Fibroblast of lung (primary cell): ENCODE measurements at places on chromosomes 2 and 18.

- H3K27me3 ChIP-seq, result no peaks in the 10 kb centered on the region
- H3K4me3 ChIP-seq, result no peak overlapping the region
- DNase-seq, result no peak
- no peaks in the 10 kb centered on the region for H3K4me1 ChIP-seq
- H3K27ac ChIP-seq, result no peak overlapping the region
Observed at GRCh38 chr2:20205915-20206524, 18.9 kb downstream of the SDC1 start.

DNA sequence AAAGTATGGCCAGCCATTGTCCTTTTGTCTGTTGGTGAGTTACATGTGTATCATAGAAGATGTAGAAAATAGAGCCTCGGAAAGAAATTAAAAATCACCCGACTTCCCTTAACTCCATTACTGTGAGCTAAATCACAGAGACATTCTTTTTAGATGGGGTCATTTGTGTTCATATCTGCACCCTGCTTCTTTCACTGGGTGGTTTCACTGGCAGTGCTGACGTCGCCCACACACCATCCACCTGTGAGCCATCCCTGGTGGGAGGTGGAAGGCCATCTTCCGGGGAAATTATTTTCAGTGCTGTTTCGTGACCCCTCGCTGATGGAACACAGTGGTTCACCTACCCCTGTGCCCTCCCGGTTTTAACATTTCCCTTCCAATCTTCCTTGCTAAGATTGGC, 21.2 kb downstream of the SH3BP4 start:
- DNase-seq, result peak; percentile 80
- peaks cover 15% of the 10 kb centered on the region for H3K4me1 ChIP-seq
- no peak overlapping the region for H3K4me3 ChIP-seq
- peaks cover 16% of the 10 kb centered on the region for H3K36me3 ChIP-seq
- no peak overlapping the region for H3K27ac ChIP-seq
- H3K27me3 ChIP-seq, result no peaks in the 10 kb centered on the region

- no peak overlapping the region for H3K27ac ChIP-seq
- no peaks in the 10 kb centered on the region for H3K36me3 ChIP-seq
- H3K4me1 ChIP-seq, result no peaks in the 10 kb centered on the region
- no peaks in the 10 kb centered on the region for H3K27me3 ChIP-seq
- DNase-seq, result peak; percentile 74
- no peak overlapping the region for H3K4me3 ChIP-seq
Observed at GRCh38 chr2:19474128-19474527, 115.7 kb upstream of the OSR1 start.

- H3K4me3 ChIP-seq, result no peak overlapping the region
- no peaks in the 10 kb centered on the region for H3K36me3 ChIP-seq
- H3K27me3 ChIP-seq, result no peaks in the 10 kb centered on the region
- H3K4me1 ChIP-seq, result no peaks in the 10 kb centered on the region
Observed at GRCh38 chr2:29329899-29330298, 214.7 kb downstream of the CLIP4 start.

- H3K4me1 ChIP-seq, result no peaks in the 10 kb centered on the region
- DNase-seq, result no peak
- no peaks in the 10 kb centered on the region for H3K36me3 ChIP-seq
- no peak overlapping the region for H3K4me3 ChIP-seq
- no peaks in the 10 kb centered on the region for H3K27me3 ChIP-seq
- H3K27ac ChIP-seq, result no peak overlapping the region
Observed at GRCh38 chr2:181367906-181368435, 89.2 kb upstream of the ITGA4 start.

DNA sequence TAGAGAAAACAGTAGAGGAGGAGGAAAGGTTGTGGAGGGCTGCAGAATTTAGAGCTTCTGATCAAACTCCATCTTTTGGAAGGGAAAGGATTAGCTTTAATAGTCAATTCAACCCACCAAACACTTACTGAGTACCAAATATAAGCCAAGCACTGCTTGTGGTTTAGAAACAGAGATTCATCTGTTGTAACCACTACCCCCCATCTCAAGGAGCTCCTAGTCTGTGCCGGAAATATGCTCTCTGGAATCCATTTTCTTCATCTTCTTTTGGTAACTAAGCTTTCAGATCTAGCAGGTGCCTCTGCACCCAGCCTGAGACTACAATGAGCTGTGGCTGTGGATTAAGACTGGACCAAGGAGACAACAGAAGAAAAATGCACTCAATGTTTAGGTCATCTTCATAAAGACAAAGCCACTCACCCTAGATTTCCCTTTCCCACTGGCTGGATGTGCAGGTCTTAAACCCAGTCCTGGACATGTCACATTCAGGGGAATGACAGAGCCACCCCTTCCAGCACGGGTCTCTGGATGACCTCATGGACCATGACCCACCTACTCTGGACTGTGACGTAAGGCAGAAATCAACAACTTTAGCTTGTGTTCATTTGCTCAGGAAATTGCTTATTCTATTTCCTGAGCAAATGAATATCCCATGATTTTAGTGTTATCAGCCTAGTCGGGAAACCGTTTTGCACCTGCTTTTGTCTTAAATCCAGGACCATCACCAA, 52.9 kb downstream of the EPB41L3 start:
- no peak for DNase-seq
- H3K4me3 ChIP-seq, result no peak overlapping the region
- H3K27ac ChIP-seq, result no peak overlapping the region
- H3K4me1 ChIP-seq, result no peaks in the 10 kb centered on the region
- no peaks in the 10 kb centered on the region for H3K27me3 ChIP-seq
- no peaks in the 10 kb centered on the region for H3K36me3 ChIP-seq

DNA sequence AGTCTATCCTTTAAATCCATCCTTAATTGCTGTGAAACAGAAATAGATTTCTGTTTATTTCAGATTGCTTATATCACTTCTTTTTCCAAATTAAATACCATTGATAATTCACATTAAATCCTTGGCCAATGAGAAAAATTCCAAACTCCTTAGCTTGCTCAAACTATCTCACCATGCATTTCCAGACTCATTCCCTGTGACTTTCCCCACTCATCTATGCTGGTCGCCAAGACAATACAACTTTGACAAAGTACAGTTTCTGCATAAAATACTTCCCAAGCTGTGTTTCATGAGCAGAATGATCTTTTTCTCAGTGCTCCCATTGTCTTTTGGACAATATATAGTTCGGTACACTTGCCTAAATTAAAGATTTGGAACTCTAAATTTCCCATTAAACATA, 575.6 kb downstream of the CPS1 start:
- no peak for DNase-seq
- H3K36me3 ChIP-seq, result no peaks in the 10 kb centered on the region
- H3K27me3 ChIP-seq, result no peaks in the 10 kb centered on the region
- H3K4me1 ChIP-seq, result no peaks in the 10 kb centered on the region
- no peak overlapping the region for H3K27ac ChIP-seq
- no peak overlapping the region for H3K4me3 ChIP-seq

DNA sequence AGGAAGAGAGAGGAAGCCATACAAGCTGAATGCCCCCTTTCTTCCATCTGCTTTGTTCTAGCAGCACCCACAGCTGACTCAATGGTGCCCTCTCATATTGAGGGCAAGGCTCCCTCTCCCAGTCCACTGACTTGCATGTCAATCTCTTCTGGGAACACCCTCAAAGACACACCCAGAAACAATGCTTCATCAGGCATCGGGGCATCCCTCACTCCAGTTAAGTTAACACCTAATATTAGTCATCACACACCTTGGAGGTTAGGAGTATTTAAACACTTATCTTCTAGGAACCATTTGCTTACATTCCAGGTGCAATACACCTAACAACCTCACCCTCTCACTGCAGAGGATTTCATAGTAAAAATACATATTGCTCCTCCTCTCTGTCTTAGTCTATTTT, 993.5 kb upstream of the DDX18 start:
- H3K36me3 ChIP-seq, result no peaks in the 10 kb centered on the region
- no peak overlapping the region for H3K4me3 ChIP-seq
- no peaks in the 10 kb centered on the region for H3K4me1 ChIP-seq
- DNase-seq, result no peak

- H3K4me3 ChIP-seq, result no peak overlapping the region
- no peaks in the 10 kb centered on the region for H3K27me3 ChIP-seq
- DNase-seq, result no peak
- no peak overlapping the region for H3K27ac ChIP-seq
- peaks cover 14% of the 10 kb centered on the region for H3K4me1 ChIP-seq
- H3K36me3 ChIP-seq, result no peaks in the 10 kb centered on the region
Observed at GRCh38 chr2:85733121-85733960, 20.4 kb upstream of the ATOH8 start.

- H3K36me3 ChIP-seq, result no peaks in the 10 kb centered on the region
- no peaks in the 10 kb centered on the region for H3K27me3 ChIP-seq
- H3K27ac ChIP-seq, result no peak overlapping the region
- no peak overlapping the region for H3K4me3 ChIP-seq
- H3K4me1 ChIP-seq, result no peaks in the 10 kb centered on the region
- DNase-seq, result peak; percentile 1
Observed at GRCh38 chr2:155727187-155727895, 605.2 kb downstream of the NR4A2 start.

GRCh38 chr2:99850084-99850710, 292.2 kb downstream of the AFF3 start:
- H3K4me3 ChIP-seq, result no peak overlapping the region
- H3K36me3 ChIP-seq, result no peaks in the 10 kb centered on the region
- no peak overlapping the region for H3K27ac ChIP-seq
- H3K4me1 ChIP-seq, result no peaks in the 10 kb centered on the region
- no peaks in the 10 kb centered on the region for H3K27me3 ChIP-seq

GRCh38 chr2:104938231-104938941, 84.5 kb downstream of the POU3F3 start:
- H3K36me3 ChIP-seq, result no peaks in the 10 kb centered on the region
- no peaks in the 10 kb centered on the region for H3K4me1 ChIP-seq
- no peak overlapping the region for H3K4me3 ChIP-seq
- H3K27me3 ChIP-seq, result no peaks in the 10 kb centered on the region
- H3K27ac ChIP-seq, result no peak overlapping the region
- no peak for DNase-seq

DNA sequence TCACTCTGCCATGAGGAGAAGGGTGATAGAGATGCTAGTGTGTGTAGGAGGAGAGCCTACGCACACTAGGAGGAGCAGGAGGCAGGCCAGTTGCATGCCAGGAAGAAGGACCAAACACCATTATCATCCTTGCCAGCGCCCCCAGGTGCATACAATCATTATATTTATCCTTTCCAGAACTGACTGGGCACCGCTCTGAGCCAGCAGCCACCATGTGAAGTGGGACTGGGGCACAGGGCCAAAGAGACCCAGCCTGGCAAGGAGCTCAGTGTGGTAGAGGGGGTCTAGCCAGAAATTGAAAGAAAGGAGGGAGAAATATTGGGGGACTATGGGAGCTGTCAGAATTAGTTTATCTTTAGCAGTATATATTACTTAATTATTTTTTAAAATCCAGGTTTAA, 8.3 kb upstream of the GPR148 start:
- no peak overlapping the region for H3K27ac ChIP-seq
- no peak for DNase-seq
- H3K4me1 ChIP-seq, result no peaks in the 10 kb centered on the region
- no peaks in the 10 kb centered on the region for H3K27me3 ChIP-seq
- H3K36me3 ChIP-seq, result no peaks in the 10 kb centered on the region

- H3K36me3 ChIP-seq, result no peaks in the 10 kb centered on the region
- no peaks in the 10 kb centered on the region for H3K27me3 ChIP-seq
- DNase-seq, result peak; percentile 86
- H3K4me1 ChIP-seq, result no peaks in the 10 kb centered on the region
Observed at GRCh38 chr2:70708376-70709199, 59.4 kb downstream of the ADD2 start.

GRCh38 chr2:155033652-155034051, 335.2 kb downstream of the KCNJ3 start:
- no peak overlapping the region for H3K4me3 ChIP-seq
- H3K4me1 ChIP-seq, result no peaks in the 10 kb centered on the region
- no peaks in the 10 kb centered on the region for H3K36me3 ChIP-seq
- no peak overlapping the region for H3K27ac ChIP-seq
- DNase-seq, result no peak

- no peaks in the 10 kb centered on the region for H3K27me3 ChIP-seq
- no peak overlapping the region for H3K27ac ChIP-seq
- no peak overlapping the region for H3K4me3 ChIP-seq
- DNase-seq, result no peak
- H3K36me3 ChIP-seq, result no peaks in the 10 kb centered on the region
Observed at GRCh38 chr2:205076405-205076804, 531.1 kb downstream of the PARD3B start.

DNA sequence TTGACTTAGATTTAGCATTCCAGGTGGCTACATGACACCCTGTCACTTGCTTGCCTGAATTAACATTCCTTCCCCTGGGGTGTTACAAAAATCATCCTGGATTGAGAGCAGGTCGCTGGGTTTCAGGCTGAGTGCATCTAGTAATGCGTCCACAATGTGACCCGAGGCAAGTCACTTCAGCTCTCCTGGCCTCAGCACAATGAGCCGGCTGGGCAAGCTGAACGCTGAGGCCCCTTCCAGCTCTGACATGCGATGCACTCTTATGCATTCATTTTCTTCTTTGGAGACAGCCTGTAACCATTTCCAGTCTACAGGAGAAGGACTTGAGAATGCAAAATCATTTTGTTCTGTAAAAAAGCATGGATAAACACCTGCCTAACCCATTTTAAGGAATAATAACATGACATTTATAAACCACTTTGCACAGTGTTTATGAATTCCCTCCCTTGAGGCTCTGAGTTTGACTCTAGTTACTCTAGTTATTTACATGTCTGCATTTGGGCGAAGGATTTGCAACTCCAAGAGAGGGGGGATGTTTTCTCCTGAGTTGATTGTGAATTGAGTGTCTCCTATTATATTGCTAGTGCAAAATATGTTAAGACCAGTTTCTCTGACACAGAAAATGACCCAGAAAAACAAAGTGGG, 63.0 kb upstream of the CPO start:
- H3K36me3 ChIP-seq, result no peaks in the 10 kb centered on the region
- H3K27me3 ChIP-seq, result no peaks in the 10 kb centered on the region
- no peak overlapping the region for H3K4me3 ChIP-seq
- no peaks in the 10 kb centered on the region for H3K4me1 ChIP-seq
- H3K27ac ChIP-seq, result no peak overlapping the region

- H3K4me1 ChIP-seq, result peaks cover 3% of the 10 kb centered on the region
- H3K4me3 ChIP-seq, result no peak overlapping the region
- H3K36me3 ChIP-seq, result no peaks in the 10 kb centered on the region
- DNase-seq, result no peak
Observed at GRCh38 chr2:43414586-43415135, 181.2 kb downstream of the THADA start.

- peaks cover 7% of the 10 kb centered on the region for H3K4me1 ChIP-seq
- no peaks in the 10 kb centered on the region for H3K36me3 ChIP-seq
- H3K27ac ChIP-seq, result no peak overlapping the region
Observed at GRCh38 chr2:150581717-150582472, 94.4 kb upstream of the RND3 start.

GRCh38 chr2:41930807-41931566, 116.8 kb upstream of the PKDCC start:
- H3K4me3 ChIP-seq, result no peak overlapping the region
- peak; percentile 44 for DNase-seq
- peaks cover 29% of the 10 kb centered on the region for H3K4me1 ChIP-seq
- H3K27me3 ChIP-seq, result no peaks in the 10 kb centered on the region

- DNase-seq, result no peak
- H3K27me3 ChIP-seq, result no peaks in the 10 kb centered on the region
- no peak overlapping the region for H3K4me3 ChIP-seq
- H3K36me3 ChIP-seq, result no peaks in the 10 kb centered on the region
- peaks cover 2% of the 10 kb centered on the region for H3K4me1 ChIP-seq
Observed at GRCh38 chr2:174062934-174063333, 97.8 kb upstream of the SP3 start.
